ENCODE measurements at places on chromosomes 5 and 9. TPM values are rescaled to one million over a fixed set of nuclear protein-coding genes. Genes with fewer than 3 reads are reported as not detected.

EGR1 gene
- total RNA-seq = 0.32 TPM

PHF24 gene
- total RNA-seq = not detected

TRIM23 gene
- total RNA-seq = 17.6 TPM

PCDHGC5 gene
- 0.32 TPM for total RNA-seq

WNT8A gene
- not detected for total RNA-seq

GADD45G gene
- total RNA-seq = 0.49 TPM

SPATA6L gene
- total RNA-seq = 0.97 TPM

ESM1 gene
- 379 TPM for total RNA-seq

SPINK1 gene
- not detected for total RNA-seq

OBP2B gene
- not detected for total RNA-seq

NIPSNAP3A gene
- 31.8 TPM for total RNA-seq

DIRAS2 gene
- total RNA-seq = not detected

PLK2 gene
- total RNA-seq = 699 TPM

FBXO38 gene
- 31.1 TPM for total RNA-seq

IFNK gene
- not detected for total RNA-seq

TMEM252 gene
- total RNA-seq = not detected
